ENCODE measurements at places on chromosomes 16 and 17. TPM values are rescaled to one million over a fixed set of nuclear protein-coding genes. Genes with fewer than 3 reads are reported as not detected.
A peak's percentile ranks its signal among the peaks of the same experiment; 100 is the strongest.

Gene CCDC57
- 33.5 TPM for total RNA-seq

- H3K4me1 ChIP-seq = peaks cover 28% of the 10 kb centered on the region
- H3K27me3 ChIP-seq = peaks cover 22% of the 10 kb centered on the region
- no peaks in the 10 kb centered on the region for H3K36me3 ChIP-seq
- no peak overlapping the region for H3K4me3 ChIP-seq
- DNase-seq = no peak
These were observed 358.8 kb upstream of the TNRC6C start for GRCh38 chr17:77599699-77600098.

GRCh38 chr16:4651827-4652226, 27.2 kb downstream of the MGRN1 start:
- H3K4me1 ChIP-seq = no peaks in the 10 kb centered on the region
- DNase-seq = no peak
- H3K27me3 ChIP-seq = no peaks in the 10 kb centered on the region
- H3K36me3 ChIP-seq = peaks cover 12% of the 10 kb centered on the region

DNA sequence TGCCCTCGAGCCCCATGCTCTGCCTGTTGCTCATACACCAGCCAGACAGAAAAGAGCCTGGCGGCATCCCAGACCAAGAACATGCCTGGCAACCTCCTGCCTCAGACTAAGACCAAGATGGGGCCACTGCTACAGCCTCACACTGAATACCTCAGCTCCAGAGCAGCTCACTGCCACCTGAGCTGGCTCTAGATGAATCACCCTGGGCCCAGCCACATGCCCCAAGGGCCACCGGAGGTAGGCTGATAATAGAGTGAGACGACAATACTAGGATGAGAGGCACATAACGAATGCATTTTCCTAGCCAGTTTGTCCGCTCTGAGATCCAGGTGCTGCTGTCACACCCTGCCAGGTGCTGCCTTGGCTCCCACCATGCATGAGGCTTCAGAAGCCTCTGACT, 13.0 kb downstream of the PIP4K2B start:
- no peak for DNase-seq
- peaks cover 20% of the 10 kb centered on the region for H3K4me1 ChIP-seq
- H3K4me3 ChIP-seq = no peak overlapping the region
- no peak overlapping the region for H3K27ac ChIP-seq

DNA sequence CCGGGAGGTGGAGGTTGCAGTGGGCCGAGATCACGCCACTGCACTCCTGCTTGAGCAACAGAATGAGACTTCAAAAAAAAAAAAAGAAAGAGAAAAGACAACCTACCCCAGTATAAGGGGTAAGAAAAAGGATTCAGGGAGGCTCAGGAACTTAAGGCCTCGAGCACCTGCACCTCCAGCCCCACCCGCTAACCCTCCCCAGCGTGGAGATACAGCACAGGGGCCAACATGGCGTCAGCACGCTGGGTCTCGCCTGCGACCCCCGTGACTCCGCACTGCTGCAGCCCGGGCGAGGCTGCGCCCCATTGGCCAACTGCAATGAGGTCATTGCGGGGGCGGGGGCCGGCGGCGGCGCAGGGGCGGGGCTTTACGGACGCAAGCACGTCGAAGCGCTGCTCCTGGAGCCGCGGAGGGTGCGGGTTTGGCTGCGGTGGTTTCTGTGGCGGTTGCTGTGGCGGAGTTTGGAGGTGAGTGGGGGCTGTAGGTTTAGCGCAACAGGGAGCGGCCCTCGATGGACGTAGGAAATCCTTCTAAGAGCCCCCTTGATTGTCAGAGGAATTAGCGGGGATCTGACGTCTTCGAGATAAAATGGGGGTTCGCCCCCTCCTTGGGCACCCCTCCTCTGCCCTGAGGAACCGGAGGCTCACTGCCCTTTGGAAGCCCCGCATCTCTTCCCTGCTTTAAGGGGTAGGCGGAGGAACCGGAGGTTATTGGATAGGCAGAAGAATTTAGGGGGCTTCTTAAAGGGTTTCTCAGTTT, at the start of gene ATP6V0A1:
ATP6V0A1 (plus strand) TSS at position 382 of the 759 bp plus-strand sequence. CDS start 2,017 bp downstream, outside the sequence.
- peaks cover 7% of the 10 kb centered on the region for H3K36me3 ChIP-seq
- DNase-seq = peak; percentile 94
- peaks cover 40% of the 10 kb centered on the region for H3K4me1 ChIP-seq
- peak within 1 kb of the TSS; percentile 96 for H3K4me3 ChIP-seq

DNA sequence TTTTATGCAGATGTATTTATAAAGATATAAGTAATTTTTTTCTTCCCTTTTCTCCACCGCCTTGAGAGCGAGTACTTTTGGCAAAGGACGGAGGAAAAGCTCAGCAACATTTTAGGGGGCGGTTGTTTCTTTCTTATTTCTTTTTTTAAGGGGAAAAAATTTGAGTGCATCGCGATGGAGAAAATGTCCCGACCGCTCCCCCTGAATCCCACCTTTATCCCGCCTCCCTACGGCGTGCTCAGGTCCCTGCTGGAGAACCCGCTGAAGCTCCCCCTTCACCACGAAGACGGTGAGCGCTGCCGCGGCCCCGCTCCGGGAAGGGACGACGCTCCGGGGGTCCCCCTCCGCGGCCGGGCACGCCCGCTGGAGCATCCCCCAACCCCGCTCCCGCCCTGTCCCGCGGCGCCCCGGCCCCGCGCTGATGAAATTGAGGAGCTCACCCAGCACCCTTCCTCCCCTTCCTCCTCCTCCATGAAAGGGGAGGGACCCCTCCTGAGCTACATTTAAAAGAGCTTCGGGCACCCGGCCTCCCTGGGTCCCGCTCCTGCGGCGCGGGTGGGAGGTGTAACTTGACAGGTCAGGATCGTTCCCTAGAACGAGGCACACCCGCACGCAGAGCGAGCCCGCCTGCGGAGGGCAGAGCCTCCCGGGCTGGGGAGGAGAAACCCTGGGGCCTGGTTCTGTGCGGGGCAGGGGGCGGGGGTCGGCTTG, 706 bp downstream of the HLF start:
- no peak overlapping the region for H3K27ac ChIP-seq
- peaks cover 6% of the 10 kb centered on the region for H3K4me1 ChIP-seq
- peak overlapping the region; percentile 77 for H3K4me3 ChIP-seq
- no peaks in the 10 kb centered on the region for H3K36me3 ChIP-seq

Gene C17orf107
- total RNA-seq = 4.4 TPM

Gene MKS1
- 21.9 TPM for total RNA-seq

DNA sequence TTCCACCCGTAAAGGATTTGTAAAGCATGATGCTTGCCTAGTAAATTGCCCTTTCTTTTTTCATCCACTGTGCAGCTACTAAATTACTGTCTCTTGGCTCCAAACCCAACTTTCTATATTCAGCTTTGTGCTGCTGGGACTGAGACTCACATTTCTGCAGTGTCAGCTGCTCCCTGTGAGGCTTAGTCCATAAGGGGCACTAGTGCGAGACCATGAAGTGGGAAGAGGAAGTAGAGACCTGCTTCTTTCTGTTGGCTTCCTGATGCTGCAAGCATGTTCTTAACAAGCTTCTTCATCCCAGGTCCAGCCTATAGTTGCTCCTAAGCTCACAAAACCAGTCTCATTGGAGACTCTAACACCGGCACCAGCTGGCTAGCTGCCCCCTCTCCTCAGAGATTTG, 74.9 kb upstream of the HS3ST2 start:
- H3K27me3 ChIP-seq = no peaks in the 10 kb centered on the region
- H3K4me3 ChIP-seq = no peak overlapping the region
- H3K36me3 ChIP-seq = no peaks in the 10 kb centered on the region
- no peak for DNase-seq

- DNase-seq = no peak
- H3K4me1 ChIP-seq = peaks cover 10% of the 10 kb centered on the region
- peak overlapping the region; percentile 81 for H3K27ac ChIP-seq
- H3K36me3 ChIP-seq = peaks cover 5% of the 10 kb centered on the region
These were observed 668 bp downstream of the SPATA2L start for GRCh38 chr16:89700649-89701424.

DNA sequence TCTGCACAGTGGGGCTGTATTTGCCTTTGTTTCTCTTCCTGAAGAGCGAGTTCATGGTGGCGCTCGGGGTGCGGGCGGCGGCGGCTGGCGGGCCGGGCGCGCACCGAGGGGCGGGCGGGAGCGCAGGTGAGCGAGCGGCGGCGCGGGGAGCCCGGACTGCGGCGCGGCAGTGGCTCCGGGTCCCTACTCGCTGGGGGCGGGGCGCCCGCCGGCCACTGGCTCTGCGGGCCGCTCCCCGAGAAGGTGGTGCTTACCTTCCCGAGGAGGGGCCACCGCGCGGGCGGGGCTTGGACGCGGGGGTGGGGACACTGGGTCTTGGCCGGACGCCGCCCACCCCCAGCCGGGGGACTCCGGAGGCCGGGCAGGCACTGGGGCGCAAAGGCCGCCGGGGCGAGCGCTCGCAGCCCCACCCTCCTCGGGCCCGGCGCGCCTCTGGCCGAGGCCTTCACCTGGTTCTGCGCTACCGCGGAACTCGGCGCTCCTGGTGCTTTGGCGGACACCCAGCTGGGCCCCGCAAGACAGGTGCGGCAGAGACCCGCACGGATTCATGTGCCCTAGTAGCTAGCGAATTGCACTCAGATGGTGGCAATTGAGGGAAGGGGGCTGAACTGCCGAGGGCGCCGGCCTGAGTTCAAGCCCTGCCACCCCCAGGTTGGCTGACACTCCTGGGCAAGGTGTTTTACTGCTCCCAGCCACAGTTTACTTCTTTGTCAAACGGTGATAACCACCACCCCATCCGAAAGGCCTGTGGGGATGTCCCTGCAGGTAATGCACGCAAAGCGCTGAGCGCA, at the start of gene PPL:
PPL (minus strand) TSS at position 158 of the 791 bp plus-strand sequence; CDS start at position 55, 103 bp downstream.
- peak within 1 kb of the TSS; percentile 83 for H3K27ac ChIP-seq
- peak; percentile 88 for DNase-seq
- peaks cover 3% of the 10 kb centered on the region for H3K36me3 ChIP-seq
- peaks cover 10% of the 10 kb centered on the region for H3K4me1 ChIP-seq

DNA sequence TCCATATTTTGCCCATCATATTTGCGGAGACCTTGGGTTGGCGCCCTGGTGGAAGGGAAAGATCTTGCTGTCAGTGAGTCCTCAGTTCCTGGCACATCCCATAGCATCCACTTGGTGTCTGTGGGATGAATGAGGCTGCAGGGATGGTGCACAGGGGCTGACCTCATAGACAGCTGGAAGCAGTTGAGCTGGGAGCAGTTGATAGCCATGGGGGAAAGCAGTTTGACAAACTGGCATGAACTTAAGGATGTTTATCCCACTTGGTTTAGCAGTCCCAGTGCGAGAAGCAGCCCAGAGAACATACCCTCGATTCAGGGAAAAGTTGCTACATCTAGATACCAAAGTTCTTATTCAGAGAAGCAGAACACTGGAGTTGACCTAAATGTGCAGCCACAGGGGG, 80.7 kb downstream of the SNX29 start:
- H3K27ac ChIP-seq = peak overlapping the region; percentile 36
- H3K27me3 ChIP-seq = no peaks in the 10 kb centered on the region
- no peak for DNase-seq
- no peak overlapping the region for H3K4me3 ChIP-seq

GRCh38 chr16:8047736-8048135, 542.6 kb downstream of the TMEM114 start:
- no peak for DNase-seq
- no peaks in the 10 kb centered on the region for H3K27me3 ChIP-seq
- H3K36me3 ChIP-seq = no peaks in the 10 kb centered on the region
- H3K4me1 ChIP-seq = no peaks in the 10 kb centered on the region

- H3K27me3 ChIP-seq = peaks cover 6% of the 10 kb centered on the region
- H3K36me3 ChIP-seq = no peaks in the 10 kb centered on the region
- H3K4me3 ChIP-seq = no peak overlapping the region
- no peak for DNase-seq
These were observed 566.4 kb upstream of the C16orf82 start for GRCh38 chr16:26500326-26500725.

GRCh38 chr17:44830359-44831288, 537 bp upstream of the GJC1 start:
- H3K4me3 ChIP-seq = peak overlapping the region; percentile 92
- H3K36me3 ChIP-seq = no peaks in the 10 kb centered on the region
- H3K27ac ChIP-seq = peak overlapping the region; percentile 86
- H3K4me1 ChIP-seq = peaks cover 32% of the 10 kb centered on the region

DNA sequence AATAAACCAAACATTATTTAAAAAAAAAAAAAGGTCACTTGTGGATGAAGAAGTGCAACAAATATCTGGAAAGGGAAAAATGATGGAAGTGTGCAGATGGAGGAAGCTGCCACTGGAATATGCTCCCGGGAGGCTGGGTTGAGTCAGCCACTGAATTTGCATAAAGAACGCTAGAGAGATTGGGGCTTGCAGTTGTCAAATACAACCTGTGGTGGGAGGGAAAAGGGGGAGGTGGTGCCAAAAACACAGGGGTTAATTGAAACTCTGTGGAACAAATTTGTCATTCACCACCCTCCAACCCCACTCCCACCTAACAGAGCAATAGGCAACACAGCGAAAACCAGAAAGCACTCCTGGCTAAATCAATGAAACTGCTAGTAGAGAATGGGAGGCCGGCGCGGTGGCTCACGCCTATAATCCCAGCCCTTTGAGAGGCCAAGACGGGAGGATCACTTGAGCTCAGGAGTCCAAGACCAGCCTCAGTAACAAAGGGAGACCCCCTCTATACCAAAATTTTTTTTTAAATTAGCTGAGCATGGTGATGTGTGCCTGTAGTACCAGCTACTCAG, 37.6 kb upstream of the RPL38 start:
- peaks cover 23% of the 10 kb centered on the region for H3K27me3 ChIP-seq
- H3K4me3 ChIP-seq = no peak overlapping the region
- H3K4me1 ChIP-seq = peaks cover 8% of the 10 kb centered on the region
- DNase-seq = no peak
- H3K27ac ChIP-seq = no peak overlapping the region
- H3K36me3 ChIP-seq = no peaks in the 10 kb centered on the region

GRCh38 chr17:37494971-37495370, 5.3 kb downstream of the DUSP14 start:
- no peak overlapping the region for H3K27ac ChIP-seq
- H3K36me3 ChIP-seq = peaks cover 3% of the 10 kb centered on the region
- H3K4me3 ChIP-seq = no peak overlapping the region
- no peaks in the 10 kb centered on the region for H3K27me3 ChIP-seq

- DNase-seq = no peak
- peaks cover 20% of the 10 kb centered on the region for H3K4me1 ChIP-seq
- H3K4me3 ChIP-seq = peak overlapping the region; percentile 50
- peak overlapping the region; percentile 55 for H3K27ac ChIP-seq
- no peaks in the 10 kb centered on the region for H3K27me3 ChIP-seq
- H3K36me3 ChIP-seq = peaks cover 21% of the 10 kb centered on the region
These were observed 38.2 kb downstream of the TK2 start for GRCh38 chr16:66511602-66512271.

- peaks cover 7% of the 10 kb centered on the region for H3K36me3 ChIP-seq
- no peaks in the 10 kb centered on the region for H3K27me3 ChIP-seq
- H3K4me1 ChIP-seq = peaks cover 41% of the 10 kb centered on the region
These were observed 17.7 kb downstream of the ANKRD11 start for GRCh38 chr16:89472711-89473075.
